ENCODE measurements at places on chromosomes 13 and 19.

DNA sequence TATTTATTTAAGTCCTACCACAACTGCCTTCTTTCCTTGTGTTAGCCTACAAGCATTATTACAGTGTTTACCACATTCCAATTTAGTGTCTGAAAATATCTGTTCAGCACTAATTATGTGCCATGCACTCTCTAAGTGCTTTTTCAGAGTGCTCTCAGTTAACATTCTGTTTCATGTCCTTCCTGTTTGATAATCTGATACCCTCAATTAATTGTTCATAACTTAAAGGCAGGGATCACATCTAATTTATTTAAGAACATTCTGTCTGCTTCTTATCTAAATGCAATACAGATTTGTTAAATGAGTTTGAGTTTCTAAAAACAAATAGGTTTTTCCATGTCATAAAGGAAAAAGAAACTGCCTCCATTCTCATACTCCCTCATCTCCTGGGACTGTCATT is 649.6 kb upstream of the ATXN8OS start:
- no peak for DNase-seq

DNA sequence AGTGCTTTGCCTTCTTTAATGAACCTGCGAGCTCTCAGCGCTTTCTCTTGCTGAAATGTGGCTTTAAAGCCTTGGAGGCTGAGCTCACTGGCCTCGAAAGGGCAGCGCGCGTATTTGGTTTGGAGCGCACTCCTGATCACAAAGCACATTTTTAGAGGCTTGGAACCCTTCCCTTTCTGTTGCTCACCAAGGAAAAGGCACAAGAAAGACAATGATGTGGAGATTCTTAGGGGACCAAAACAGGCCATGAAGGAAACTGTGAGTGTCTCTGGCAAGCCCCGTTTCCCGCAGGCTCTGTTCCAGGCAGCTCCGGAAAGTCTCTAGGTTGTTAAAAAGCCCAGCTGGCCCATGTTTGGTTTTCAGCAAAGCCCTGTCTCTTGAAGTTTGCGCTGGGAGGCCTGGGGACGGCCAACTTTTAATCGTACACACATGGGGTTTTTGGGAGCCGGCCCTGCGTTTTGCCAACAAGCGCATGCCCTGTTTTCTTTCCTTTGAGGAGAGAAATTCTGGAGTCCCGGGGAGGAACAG is 9.4 kb upstream of the SPC24 start:
- peak; percentile 73 for DNase-seq

DNA sequence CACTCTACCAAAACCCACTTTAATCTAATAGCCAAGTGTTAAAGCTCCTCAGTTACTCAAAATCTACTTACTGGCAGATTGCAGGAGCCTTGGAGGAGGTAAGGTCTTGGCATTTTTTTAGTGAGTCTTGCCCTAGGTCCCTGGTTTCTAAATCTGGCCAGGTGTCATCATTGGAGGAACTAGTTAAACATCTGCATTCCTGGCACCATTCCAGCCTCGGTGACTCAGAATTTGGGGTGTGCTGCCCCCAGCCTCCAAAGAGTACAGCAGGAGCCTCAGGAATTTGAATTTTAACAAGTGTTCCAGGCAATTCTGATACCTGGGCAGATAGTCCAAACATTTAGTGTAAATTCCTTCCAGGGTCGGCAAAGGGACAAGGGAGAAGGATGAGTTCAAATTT is 37.4 kb downstream of the KLF5 start:
- peak; percentile 52 for DNase-seq

- DNase-seq, result peak; percentile 42
Measured at GRCh38 chr19:12000152-12000981, 35.1 kb downstream of the ZNF433 start.

DNA sequence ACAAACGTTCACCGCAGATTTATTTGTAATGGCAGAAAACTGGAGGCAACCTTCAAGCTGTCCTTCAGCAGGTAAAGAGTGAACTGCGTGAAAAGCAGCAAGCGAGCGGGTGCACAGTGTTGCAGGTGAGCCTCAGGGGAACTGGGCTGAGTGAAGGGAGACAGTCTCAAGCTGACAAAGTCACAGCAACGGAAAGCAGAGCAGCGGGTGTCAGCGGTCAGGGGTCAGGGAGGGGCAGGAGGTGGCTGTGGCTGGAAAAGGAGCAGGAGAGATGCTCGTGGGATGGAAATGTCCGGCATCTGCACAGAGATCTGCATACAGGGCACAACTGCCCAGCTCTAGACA is 8.5 kb upstream of the RASA3 start:
- no peak for DNase-seq

DNA sequence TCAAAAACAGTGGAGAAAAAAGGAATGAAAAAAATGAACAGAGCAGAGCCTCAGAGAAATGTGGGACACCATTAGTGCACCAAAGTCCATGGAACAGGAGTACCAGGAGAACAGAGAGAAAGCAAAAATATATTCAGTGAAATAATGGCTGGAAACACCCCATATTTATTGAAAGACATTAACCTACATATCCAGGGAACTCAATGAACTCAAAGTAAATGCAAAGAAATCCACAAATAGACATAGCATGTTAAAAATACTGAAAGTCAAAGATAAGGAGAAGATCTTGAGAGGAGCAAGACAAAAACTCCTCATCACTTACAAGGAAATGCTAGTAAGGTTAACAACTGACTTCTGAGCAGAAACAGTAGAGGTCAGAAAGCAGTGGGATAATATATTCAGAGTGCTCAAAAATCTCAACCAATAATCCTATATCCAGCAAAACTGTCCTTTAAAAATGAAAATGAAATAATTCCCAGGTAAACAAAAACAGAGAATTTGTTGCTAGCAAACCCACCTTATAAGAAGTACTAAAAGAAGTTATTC is 35.6 kb downstream of the METTL21C start:
- no peak for DNase-seq

DNA sequence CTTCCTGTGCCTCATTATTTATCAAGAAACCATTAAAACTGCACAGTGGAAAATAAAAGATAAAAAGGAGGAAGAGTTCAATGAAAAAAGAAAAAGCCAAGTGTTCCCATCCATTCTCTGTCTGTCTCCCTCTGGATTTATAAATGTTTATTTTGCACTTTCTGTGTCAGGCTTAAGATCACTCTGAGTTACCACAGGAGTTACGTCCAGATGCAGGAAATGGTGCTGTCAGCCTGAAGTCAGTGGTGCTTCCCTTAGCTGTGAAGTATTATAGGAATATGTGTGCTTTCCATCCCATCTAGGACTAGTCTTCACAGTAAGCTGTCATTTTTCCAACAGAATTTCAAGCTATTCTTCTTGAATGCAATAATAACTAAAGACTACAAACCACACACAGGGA is 420.2 kb downstream of the KCTD12 start:
- DNase-seq, result no peak
